ENCODE measurements at places on chromosomes 11 and 22.

DNA sequence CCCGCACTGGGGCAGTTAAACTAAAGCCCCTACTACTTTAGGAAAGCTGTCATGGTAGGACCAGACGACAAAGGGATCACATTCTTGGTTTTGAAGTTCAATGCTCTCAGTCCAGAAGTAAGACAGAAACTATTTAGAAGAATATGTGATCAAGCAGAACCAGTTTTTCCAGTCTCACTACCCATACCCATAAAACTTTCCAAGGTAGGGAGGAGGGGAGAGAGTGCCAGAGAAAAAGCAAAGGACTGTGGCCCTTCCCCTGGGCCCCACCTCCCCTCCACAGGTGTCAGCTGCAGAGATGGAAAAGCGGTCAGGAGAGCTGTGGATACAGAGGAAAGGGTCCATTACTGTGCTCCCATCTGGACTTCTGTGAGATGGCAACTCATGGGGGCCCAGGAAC, 587.1 kb downstream of the SOX6 start:
- DNase-seq = no peak

- no peak for DNase-seq
Measured at GRCh38 chr22:26115266-26115665, 54.0 kb upstream of the SEZ6L start.

- no peak for DNase-seq
Measured at GRCh38 chr11:56172256-56172830, 4.1 kb upstream of the OR5J2 start.

DNA sequence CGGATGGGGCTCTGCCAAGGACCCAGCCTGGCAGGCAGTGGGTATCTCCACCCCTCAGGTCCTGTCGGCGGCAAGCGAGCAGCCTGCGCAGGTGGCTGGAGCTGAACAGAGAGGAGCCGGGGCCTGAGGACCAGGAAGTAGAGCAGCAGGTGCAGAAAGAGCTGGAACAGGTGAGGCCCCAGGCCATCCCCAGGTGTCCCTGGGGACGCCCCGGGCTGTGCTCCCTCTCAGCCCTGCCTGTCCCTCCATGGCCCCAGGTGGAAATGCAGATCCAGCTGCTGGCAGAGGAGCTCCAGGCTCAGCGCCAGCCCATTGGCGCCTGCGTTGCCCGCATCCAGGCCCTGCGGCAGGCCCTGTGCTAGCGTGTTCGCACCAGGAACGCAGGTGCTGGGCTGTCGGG, 44.0 kb downstream of the PISD start:
- no peak for DNase-seq

GRCh38 chr11:8328231-8328794, 64.6 kb upstream of the LMO1 start:
- no peak for DNase-seq

DNA sequence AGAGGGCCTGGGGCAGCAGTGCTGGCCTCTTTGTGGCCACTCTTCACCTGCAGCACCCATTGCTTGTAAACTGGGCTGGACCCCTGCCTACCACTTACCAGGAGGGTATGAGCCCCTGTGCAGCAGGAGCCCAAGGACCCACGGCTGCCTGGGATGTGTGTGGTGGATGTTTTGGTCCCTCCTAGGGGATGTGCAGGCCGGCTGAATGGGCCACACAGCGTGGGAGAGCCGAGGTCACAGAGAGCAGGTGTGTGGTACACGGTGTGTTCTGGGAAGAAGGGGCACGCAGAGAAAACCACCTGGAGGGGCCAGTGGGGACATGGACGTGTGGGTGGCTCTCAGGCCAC, 19.3 kb upstream of the GNB1L start:
- DNase-seq = no peak

DNA sequence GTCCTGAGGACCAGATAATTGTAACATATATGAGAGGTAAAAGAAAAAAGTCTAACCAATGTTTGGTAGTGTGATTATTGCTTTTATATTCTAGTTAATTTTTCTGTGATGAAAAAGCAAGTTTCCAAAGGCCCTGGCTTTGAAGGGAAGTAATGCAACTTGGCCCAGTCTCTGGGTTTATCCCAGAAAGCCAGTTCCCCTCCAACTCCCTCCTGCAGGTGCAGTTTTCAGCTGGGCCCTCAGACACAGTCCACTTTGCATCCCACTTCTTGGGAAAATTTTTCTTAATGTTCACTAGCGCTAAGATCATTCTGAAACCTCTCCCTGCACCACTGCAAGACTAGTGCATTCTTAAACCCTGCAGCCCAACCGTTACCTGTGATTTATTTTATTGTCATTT, 586.8 kb downstream of the NTM start:
- no peak for DNase-seq

DNA sequence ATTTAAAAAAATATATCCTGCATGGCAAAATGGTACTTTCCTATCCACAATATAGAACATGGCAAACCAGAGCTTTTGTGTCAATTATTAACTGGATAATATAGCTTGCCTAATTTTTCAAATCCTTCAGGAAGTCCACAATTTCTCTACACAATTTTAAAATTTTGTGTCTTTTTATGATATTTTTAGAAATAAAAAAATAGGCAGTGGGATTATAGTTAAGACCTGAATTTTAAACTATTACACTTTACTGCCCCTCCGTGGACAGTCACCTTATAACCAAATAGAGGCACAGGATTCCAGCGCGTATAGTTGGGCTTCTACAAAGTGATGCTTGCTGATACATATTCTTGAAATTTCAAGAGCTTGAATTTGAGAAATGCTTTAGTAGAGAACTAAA, 2.1 kb upstream of the DMC1 start:
- peak; percentile 40 for DNase-seq

- DNase-seq = no peak
Measured at GRCh38 chr11:88280673-88281316, 56.7 kb downstream of the CTSC start.

DNA sequence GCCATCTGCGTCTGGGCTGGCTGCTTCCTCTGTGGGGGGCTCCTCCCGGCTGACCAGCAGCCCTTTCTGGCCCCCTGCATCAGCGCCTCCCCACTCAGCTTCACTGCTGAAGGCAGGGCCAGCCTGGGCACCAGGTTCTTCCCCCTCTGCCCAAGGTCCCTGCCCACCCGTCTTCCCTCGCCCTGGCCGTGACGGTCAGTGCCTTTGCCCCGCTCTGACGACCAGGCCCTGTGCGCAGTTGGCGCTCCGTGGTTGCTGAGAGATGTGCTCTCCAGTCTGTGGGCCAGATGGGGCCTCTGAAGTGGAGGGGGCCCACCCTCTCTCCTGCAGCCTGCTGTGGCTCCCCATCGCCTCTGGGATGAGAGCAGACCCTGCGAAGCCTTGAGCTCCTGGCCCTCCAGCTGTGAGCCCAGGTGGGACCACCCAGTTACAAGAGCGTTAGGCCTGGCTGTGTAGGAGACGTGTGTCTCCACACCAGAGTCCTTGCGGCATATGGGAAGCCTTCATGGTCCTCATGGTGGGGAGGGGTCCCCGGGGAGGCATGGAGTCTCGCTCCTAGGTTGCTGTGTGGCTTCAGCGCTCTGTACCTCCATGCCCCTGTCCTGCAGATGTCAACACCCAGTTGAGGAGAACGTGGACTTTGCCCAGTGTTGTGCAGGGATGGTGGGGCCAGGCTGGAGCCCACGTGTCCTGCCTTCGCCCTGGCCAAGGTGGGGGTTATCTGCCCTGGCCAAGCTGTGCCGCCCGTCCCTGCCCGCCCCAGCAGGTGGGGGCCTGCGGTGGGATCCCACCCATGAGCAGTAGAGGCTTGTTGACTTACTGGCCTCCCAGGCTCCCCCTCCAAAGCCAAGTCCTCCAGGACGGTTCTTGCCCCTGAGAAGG, 14.2 kb downstream of the LRP5 start:
- no peak for DNase-seq

DNA sequence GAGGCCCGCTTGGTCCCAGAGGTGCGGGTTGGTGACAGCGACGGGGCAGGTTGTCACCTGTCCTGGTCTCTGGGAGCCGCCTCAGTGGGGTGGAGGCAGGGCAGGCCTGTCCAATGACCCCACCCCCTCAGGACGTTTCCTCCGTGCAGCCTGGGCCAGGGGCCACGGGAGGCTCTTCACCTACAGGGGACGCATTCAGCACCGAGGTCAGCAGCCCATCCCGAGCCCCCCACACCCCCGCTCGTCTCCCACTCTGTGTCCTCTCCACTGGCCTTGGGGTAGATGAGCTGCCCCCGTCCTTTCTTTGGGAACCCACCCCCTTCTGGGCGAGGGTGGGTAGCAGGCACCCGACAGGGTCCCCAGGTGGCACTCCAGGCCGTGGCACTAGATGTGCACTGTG, 35.7 kb downstream of the BRSK2 start:
- DNase-seq = no peak

All from activated CD4-positive, alpha-beta T cell treated with anti-CD3 and anti-CD28 coated beads for 4 hours (primary cell).